Activated CD4-positive, CD25-positive, alpha-beta regulatory T cell (primary cell): ENCODE measurements at places on chromosomes 16 and 17.

DNA sequence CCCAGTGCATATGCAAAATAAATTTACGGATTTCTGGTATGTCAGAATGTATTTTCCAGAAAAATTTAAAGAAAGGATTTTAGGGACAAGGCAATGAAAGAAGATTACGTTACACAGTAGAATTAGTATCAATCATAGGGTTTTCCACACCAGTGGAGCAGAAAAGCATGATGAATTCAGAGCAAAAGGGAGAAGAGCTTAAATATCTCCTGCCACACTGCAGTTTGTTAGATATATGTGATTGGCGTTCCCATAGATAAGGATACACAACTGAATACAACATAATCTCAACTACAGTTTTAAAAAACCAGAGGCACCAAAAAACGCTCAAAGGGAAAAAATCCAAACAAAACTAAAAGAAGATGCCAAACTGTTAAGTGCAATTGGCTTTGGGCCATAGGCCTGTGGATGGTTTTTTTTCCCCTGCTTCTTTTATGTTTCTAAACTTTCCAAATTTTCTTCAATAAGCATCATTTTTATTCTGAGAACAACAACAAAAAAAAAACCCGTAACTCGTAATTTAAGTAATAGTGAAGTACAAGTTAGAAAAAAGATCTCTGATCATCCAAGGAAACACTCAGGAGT, 22.3 kb downstream of the MARF1 start:
- DNase-seq: no peak

DNA sequence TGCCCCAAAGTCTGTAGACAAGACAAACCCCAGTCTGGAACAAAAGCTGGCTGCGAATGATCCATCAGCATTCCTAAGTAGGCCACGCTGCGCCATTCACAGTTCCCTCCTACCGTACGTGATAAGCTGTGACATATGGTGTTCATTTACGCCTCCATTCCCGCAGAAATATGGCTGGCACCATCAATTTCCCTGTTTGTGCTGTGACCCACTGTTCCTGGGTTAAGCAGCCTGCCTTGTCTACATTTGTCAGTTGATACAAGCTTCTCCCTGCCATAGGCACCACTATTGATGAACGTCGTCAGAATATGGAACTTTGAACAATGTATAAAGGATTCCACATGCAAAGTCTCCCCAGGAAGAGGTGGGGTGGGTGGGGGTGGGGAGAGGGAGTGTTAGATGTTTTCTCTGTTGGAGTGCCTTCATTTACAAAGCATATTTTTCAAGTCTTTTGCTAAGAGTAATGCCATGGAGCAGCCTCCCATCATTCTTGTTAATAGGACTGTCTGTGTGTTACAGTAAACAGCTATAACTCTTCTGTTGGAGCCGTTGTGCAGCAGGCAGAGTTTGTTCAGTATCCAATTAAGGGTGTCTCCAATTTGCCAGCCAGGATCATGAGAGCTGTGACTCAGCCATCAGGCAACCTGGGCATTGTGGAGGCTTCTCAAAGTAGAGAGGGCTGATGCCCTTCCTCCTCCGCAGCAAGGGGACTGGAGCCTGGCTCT, 294.6 kb downstream of the TMEM114 start:
- DNase-seq: no peak

GRCh38 chr17:28398280-28398981, 7.6 kb downstream of the SLC46A1 start:
- no peak for DNase-seq

DNA sequence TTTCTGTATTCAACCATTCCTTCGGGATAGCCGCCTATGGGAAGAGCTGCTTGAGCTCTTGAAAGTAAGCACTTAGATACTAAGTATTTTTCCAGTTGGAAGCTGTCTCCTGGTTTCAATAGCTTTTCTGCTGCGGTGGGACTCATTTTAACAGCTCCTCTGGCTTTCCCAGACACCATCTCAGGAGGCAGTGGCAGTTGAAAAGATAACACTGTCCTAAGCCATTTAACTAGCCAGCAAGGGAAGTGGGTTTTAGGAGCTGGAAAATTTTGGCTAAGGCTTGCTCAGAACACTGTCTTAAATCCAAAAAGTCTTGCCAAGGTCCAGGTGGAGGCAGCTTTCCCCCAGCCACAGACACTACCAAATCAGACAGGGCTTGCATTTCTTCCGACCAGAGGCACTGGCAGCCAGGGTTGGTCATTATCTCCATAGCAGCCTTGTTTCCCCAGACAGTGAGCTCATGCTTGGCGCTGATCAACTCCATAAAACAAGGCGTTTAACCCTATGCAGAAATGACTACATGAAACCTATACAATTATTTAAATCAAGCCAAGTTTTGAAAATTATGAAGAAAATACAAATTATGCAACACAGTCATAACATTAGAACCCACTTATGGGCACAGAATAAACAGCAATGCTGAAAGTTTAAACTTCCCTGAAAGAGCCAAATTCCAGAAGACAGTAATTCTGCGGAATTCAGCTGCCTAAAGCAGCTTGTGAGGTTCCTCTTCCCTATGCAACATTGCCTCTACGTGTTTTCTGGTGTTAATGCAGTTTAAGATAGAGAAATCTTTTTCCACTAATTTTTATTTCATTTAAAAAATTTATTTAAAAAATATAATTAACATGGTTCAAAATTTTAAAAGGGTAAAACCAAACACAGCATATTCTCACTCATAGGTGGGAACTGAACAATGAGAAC, 25.0 kb downstream of the GABARAPL2 start:
- no peak for DNase-seq
